ENCODE measurements at places on chromosomes 12 and 14. TPM values are rescaled to one million over a fixed set of nuclear protein-coding genes. Genes with fewer than 3 reads are reported as not detected.
A peak's percentile ranks its signal among the peaks of the same experiment; 100 is the strongest.

DNA sequence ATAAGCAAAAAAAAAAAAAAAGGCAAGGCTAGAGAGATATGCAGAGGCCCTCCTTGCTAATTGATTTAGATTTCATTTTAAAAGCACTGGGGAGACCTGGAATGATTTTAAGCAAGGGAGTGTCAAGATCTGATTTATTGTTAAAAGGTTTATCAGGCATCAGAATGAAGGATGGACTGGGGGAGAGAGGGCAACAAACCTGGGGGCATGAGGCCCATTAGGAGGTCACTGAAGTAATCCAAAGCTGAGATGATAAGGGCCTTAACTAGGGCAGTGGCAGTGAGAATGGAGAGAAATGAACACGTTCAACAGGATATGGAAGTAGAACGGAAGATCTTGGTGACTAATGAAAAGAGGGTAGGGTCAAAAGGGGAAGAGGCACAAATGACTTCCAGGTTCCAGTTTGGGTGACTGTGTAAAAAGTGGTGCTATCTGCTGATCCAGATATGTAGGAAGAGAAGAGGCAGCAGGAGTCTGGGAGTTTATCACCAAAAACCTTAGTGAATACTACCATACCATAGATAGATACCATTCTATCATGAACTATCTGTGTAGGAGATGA, 24.0 kb downstream of the KITLG start:
- no peak for DNase-seq
- H3K27ac ChIP-seq: no peak overlapping the region
- H3K27me3 ChIP-seq: no peaks in the 10 kb centered on the region

DNA sequence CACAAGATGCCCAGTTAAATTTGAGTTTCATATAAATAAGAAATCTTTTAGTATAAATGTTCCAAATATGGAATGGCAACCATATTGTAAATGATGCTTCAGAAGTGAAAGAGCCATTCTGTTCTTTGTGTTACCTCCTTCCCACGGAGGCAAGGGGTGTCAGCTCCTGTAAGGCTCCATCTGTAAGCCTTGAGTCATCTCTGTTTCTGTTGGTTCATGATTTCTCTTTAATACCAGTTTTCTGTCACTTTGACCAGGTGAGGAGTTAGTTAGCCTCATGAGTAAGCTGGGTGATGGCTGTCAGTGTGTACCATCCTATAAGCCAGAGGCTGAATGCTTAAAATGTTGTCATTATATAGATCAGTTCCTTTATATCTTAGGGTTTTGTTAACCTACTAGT, 61.9 kb downstream of the TMEM30B start:
- peaks cover 1% of the 10 kb centered on the region for H3K4me1 ChIP-seq
- no peak overlapping the region for H3K4me3 ChIP-seq
- no peak overlapping the region for H3K27ac ChIP-seq
- H3K36me3 ChIP-seq: no peaks in the 10 kb centered on the region
- DNase-seq: no peak
- peaks cover 42% of the 10 kb centered on the region for H3K27me3 ChIP-seq

- no peak overlapping the region for H3K27ac ChIP-seq
- no peak overlapping the region for H3K4me3 ChIP-seq
- no peak for DNase-seq
Measured at GRCh38 chr14:93901813-93902212, 25.3 kb upstream of the FAM181A start.

- peak overlapping the region; percentile 89 for H3K4me3 ChIP-seq
- no peaks in the 10 kb centered on the region for H3K27me3 ChIP-seq
- peak overlapping the region; percentile 83 for H3K27ac ChIP-seq
Measured at GRCh38 chr12:109573914-109574244, 285 bp downstream of the MVK start.

DNA sequence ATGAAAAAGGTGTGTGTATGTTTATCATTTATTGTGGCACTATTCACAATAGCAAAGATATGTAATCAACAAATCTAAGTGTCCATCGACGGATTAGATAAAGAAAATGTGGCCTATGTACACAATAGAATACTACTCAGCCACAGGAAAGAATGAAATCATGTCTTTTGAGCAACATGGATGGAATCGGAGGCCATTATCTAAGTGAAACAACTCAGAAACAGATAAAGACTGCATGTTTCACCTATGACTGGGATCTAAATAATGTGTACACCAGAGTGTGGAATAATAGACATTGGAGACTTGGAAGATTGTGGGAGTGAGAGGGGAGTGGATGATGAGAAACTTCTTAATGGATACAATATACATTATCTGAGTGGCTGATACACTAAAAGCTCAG, 44.0 kb downstream of the CCER1 start:
- H3K4me3 ChIP-seq: no peak overlapping the region
- H3K27ac ChIP-seq: no peak overlapping the region

DNA sequence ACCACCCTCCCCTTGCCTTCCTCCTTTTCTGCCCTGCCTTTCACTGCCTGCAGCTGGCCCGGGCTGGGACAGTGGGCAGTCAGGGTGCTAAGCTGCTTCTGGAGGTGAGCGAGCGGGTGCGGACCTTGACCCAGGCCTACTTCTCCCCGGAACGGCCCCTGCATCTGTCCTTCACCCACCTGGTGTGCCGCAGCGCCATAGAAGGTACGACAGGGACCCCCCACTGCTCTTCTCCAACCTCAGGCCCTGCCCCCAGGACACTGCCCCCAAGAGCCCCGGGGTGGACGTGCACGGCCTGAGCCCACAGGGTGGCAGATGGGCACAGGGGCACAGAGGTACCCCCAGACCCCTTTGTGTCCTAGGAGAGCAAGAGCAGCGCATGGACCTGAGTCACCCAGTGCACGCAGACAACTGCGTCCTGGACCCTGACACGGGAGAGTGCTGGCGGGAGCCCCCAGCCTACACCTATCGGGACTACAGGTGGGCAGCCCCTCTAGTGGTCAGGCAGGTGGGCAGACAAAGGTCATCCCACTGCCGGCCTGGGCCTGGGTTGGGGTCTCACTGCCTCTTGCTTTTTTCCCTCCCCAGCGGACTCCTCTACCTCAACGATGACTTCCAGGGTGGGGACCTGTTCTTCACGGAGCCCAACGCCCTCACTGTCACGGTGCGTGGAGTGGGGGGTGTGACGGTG, 3.2 kb upstream of the GNB3 start:
- H3K4me3 ChIP-seq: no peak overlapping the region
- no peaks in the 10 kb centered on the region for H3K36me3 ChIP-seq
- DNase-seq: no peak
- peaks cover 9% of the 10 kb centered on the region for H3K4me1 ChIP-seq
- no peak overlapping the region for H3K27ac ChIP-seq

- peak overlapping the region; percentile 40 for H3K4me3 ChIP-seq
- peaks cover 82% of the 10 kb centered on the region for H3K4me1 ChIP-seq
- peaks cover 68% of the 10 kb centered on the region for H3K36me3 ChIP-seq
- H3K27me3 ChIP-seq: no peaks in the 10 kb centered on the region
- peak overlapping the region; percentile 72 for H3K27ac ChIP-seq
- peak; percentile 87 for DNase-seq
Measured at GRCh38 chr14:61525293-61526011, 169.9 kb upstream of the HIF1A start.

DNA sequence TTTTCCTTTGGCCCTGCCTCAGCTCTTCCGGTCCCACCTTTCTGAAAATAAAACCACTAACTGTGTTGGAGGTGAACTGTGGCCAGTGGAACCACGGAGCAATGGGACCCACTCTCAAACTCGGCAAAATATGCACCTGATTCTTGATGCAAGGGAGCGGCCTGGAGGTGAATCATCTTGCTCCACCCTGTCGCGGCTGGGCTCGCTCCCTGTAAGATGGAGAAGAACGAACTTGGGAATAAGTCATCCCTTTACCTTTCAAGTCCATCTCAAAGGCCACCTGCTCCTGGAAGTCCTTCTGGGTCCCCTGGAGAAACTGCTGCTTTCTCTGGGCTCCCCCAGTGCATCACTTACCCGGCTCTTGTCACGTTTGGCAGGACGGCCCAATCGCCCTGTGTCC, 309.9 kb downstream of the BCL11B start:
- H3K27me3 ChIP-seq: no peaks in the 10 kb centered on the region
- H3K36me3 ChIP-seq: no peaks in the 10 kb centered on the region
- no peak overlapping the region for H3K27ac ChIP-seq
- H3K4me3 ChIP-seq: no peak overlapping the region
- peaks cover 29% of the 10 kb centered on the region for H3K4me1 ChIP-seq

GRCh38 chr14:64244279-64244678, 49.9 kb downstream of the ESR2 start:
- H3K27me3 ChIP-seq: peaks cover 10% of the 10 kb centered on the region
- DNase-seq: no peak
- no peaks in the 10 kb centered on the region for H3K36me3 ChIP-seq
- no peaks in the 10 kb centered on the region for H3K4me1 ChIP-seq

DNA sequence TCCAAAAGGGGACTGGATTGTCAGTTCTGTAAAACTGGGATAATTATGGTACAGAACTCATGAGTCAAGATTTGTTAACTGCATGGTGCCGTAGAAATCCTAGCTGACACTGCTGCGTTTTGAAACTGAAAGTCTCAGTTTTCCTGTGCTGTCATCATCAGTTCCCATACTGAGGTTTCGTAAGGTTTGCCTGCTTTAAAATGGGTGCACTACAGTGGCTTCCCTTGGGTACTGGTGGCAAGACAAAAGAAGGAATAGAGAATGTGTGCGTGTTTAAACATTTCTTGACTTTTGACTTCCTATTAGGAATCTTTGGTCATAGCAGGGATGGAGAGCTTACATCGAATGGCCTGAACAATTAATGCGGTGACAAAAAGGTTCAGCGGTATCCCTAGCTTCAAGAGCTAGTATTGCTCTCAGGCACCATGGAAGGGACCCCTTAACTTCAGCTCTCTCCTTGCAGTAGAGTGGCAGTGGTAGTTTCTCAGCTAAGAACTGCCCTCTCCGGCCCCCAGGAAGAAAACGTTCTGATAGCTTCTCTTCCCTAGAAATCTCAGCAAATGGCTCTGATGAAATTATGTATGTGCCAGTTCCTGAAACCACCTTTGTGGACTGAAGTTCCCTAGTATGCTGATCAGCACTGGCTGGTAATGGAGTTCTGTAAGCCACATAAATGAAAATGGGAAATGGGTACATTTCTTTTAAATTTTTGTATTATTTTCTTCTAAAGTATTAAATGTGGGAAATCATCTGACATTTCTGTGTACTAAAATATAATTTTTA, 28.9 kb downstream of the ANO6 start:
- DNase-seq: no peak
- H3K27me3 ChIP-seq: no peaks in the 10 kb centered on the region
- peaks cover 14% of the 10 kb centered on the region for H3K36me3 ChIP-seq
- no peak overlapping the region for H3K27ac ChIP-seq
- peaks cover 18% of the 10 kb centered on the region for H3K4me1 ChIP-seq

DNA sequence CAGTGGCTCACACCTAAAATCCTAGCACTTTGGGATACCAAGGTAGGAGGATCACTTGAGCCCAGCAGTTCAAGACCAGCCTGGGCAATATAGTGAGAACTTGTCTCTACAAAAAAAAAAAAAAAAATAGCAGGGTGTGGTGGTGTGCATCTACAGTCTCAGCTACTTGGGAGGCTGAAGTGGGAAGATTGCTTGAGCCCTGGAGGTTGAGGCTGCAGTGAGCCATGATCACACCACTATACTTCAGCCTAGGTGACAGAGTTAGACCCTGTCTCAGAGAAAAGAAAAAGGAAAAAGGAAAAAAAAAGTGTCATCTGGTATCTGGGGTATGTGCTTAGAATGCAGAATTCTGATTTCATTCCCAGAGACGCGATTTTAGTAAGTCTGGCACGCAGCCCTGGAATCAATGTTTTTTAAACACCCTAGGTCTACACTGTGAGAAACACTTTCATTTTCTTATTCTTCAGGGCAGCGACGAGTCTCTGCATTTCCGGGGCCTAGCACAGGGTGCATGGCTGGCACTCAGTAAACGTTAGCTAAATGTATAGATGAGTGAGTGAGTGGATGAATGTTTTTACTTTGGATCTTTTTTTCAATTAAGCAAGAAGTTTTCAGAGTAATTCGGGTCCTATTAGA, 243.8 kb upstream of the PWP1 start:
- peaks cover 2% of the 10 kb centered on the region for H3K36me3 ChIP-seq
- H3K27me3 ChIP-seq: no peaks in the 10 kb centered on the region
- peaks cover 17% of the 10 kb centered on the region for H3K4me1 ChIP-seq

GRCh38 chr12:12387501-12387900, 30.6 kb downstream of the BORCS5 start:
- DNase-seq: no peak
- H3K4me3 ChIP-seq: no peak overlapping the region
- no peaks in the 10 kb centered on the region for H3K27me3 ChIP-seq

DNA sequence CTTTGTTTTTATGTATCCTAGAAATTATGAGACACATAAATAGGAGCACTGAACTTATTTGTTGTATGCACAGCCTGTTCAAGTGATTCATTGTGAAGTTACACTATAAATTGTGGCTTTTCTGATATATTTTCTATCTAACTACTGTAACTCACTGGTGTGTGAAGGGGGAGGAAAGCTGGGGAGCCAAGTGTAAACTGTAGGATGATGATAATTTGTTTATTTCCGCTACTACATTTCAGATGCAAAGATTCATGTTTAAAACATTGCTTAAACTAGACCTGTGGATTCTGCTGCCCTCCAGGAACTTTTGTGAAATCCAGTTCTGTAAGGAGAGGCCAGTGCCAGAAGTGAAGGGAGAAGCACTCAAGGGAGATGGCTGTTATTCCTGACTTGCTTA, 3.3 kb downstream of the TMTC2 start:
- H3K4me1 ChIP-seq: peaks cover 22% of the 10 kb centered on the region
- H3K4me3 ChIP-seq: no peak overlapping the region
- peaks cover 5% of the 10 kb centered on the region for H3K36me3 ChIP-seq
- H3K27me3 ChIP-seq: no peaks in the 10 kb centered on the region

- peaks cover 81% of the 10 kb centered on the region for H3K36me3 ChIP-seq
- no peak overlapping the region for H3K4me3 ChIP-seq
- no peaks in the 10 kb centered on the region for H3K27me3 ChIP-seq
- peaks cover 10% of the 10 kb centered on the region for H3K4me1 ChIP-seq
Measured at GRCh38 chr12:308511-308910, 45.9 kb upstream of the SLC6A13 start.

DNA sequence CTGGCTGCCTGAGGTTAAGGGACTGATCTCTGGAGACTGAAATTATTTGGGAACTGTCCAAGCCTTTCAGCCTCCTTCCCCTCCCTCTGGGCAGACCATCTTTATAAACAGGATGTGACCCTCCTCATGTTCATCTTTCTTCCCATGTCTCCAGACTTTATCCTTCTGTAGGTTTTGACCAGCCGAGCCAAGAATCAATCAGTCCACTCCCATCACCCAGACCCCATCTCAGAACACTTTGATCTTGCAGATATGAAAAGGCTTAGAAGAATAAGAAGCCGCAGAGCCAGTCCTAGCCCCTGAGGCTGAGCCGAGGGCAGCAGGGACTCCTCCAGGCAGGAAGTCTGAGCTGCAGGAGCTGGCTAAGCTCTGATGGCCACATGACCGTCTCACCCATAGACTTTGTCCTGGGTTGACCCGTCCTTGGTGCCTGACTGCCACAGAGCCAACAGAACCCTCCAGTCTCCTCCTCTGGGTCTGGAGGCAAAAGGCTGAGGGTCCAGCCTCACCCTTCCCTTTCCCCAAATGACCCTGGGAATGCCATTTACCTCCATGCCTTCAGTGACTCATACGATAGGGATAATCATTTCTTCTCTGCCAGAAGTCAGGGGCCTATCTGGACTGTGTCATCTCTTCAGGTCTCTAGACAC, 1.6 kb downstream of the KRT71 start:
- no peaks in the 10 kb centered on the region for H3K36me3 ChIP-seq
- no peak overlapping the region for H3K4me3 ChIP-seq
- DNase-seq: no peak
- H3K27ac ChIP-seq: no peak overlapping the region
- H3K4me1 ChIP-seq: peaks cover 2% of the 10 kb centered on the region
- H3K27me3 ChIP-seq: peaks cover 19% of the 10 kb centered on the region

C3AR1 gene
- 11.4 TPM for total RNA-seq

INHBC gene
- not detected for total RNA-seq

REM2 gene
- total RNA-seq: 0.98 TPM

EML1 gene
- not detected for total RNA-seq

KIF26A gene
- 7.7 TPM for total RNA-seq

SYCP3 gene
- total RNA-seq: 0.30 TPM

Measured in activated CD4-positive, alpha-beta memory T cell treated with anti-CD3 and anti-CD28 coated beads, Interleukin-2, amount 10 ng/mL, durations not matched to agents 7 days and 5 days (primary cell).